Activated CD4-positive, alpha-beta memory T cell treated with anti-CD3 and anti-CD28 coated beads for 36 hours (primary cell): ENCODE measurements at places on chromosomes 13 and 19. TPM values are rescaled to one million over a fixed set of nuclear protein-coding genes. Genes with fewer than 3 reads are reported as not detected.

GRCh38 chr19:42131149-42132029 is 857 bp downstream of the POU2F2 start:
- DNase-seq = no peak

DNA sequence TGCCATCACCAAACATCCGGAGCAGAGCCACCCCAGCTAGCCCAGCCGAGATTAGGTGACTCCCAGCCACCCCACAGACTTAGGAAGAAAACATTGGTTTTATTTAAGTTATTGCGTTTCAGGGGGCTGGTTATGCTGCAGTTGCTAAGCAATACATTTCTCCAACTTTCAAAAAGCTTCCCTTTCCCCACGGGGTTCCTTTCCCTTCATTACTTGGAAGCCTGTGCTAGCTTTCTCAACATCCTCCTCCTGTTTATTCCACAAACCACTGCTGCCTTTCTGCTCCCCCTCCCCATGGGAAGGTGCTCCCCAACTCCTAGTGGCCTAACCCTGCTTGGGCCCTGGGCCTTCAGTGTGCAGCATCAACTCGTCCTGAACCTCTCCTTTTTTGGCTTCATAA is 52.6 kb downstream of the CDADC1 start:
- no peak for DNase-seq

DNA sequence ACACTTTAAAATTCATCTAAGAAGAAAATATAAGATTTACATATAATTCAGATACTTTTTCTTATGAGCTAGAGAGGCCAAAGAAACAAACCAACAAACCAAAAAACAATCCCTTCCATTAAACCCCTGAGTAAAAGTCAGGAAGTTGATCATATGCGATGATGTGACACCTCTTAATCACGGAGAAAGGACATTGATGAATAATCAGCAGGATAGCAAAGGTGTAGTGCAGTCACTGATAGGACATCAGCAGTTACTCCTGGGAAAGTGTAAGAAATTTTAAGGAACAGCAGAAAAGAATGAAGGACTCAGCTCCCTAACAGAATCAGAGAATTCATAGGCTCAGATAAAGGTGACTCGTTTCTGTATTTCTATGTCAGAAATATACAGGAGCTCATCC is 202.4 kb upstream of the EDNRB start:
- DNase-seq = no peak

DNA sequence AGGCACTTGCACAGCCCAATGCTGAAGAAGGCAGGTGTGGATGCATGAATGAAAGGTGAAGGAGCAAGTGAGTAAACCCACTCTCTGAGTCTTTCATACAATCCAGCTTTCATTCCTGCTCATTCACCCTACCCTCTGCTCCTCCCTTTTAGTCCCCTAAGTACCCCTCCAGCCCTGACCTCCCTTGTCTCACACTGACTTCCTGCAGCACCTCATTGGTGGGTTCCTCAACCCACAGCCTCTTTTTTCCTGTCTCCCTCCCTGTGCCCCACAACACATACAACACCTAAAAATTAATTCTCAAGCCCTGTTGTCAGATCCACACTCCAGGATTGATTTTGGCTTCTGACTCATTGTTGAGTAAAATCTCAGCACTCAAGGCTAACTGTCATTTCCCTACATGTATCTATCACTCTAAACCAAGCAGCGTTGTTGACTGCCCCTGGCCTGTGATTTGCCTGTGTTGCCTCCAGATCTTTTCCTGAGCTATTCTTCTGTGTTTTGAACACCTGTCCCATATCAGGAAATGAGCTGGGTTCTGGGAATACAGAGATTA is 177.3 kb upstream of the SERP2 start:
- DNase-seq = peak; percentile 31

DNA sequence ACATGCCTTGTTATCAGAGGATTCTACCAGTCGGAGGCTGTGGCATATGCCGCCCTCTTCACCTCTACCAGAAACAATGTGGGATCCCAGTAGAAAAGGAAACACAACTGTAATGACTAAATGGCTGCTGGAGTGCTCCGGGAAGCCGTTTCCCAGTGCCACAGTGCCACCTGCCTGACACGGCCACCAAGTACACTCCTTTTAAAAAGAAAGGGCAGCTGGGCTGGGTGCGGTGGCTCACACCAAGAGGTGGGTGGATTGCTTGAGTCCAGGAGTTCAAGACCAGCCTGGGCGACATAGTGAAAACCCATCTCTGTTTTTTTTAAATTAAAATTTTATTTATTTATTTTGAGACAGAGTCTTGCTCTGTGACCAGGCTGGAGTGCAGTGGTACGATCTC is 67.3 kb downstream of the TRPM4 start:
- peak; percentile 67 for DNase-seq

DNA sequence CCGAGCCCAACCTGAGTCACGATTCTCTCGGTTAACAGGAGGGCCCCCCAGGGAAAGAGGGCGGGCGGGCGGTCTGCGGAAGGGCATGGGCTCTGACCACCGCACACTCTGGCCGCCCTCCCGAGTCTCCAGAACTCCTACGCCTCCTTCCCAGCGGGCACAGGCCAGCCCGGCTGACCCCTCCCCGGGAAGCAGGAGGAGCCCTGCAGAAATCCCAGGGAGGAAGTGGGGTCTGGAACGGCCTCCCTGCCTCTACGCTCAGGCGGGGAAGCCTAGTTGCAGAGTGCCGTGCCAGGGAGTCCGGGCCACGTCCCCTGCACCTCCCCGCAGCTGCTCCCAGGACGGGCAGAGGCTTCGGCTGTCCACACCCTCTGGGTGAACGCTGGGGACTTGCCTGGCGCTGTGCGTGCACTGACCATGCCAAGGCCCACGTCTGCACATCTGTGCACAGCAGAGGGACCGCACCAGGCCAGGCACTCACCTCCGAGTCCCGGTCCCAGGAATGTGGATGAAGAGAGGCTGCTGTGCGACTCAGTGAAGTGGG is 20.8 kb downstream of the TCF3 start:
- no peak for DNase-seq

- DNase-seq = no peak
Observed at GRCh38 chr13:71771144-71771543, 95.9 kb downstream of the DACH1 start.

Gene MYBPC2
- 0.94 TPM for total RNA-seq

- no peak for DNase-seq
Observed at GRCh38 chr13:107079423-107080049, 511.6 kb upstream of the ARGLU1 start.

Gene ZNF571
- 2.7 TPM for total RNA-seq

- no peak for DNase-seq
Observed at GRCh38 chr13:35995136-35995535, 136.0 kb downstream of the DCLK1 start.

GRCh38 chr19:38319421-38320258 is at the start of gene KCNK6:
Gene KCNK6 (plus strand): TSS chr19:38319845. CDS start chr19:38319951, 106 bp downstream.
- peak; percentile 64 for DNase-seq

Gene APOE
- total RNA-seq = 0.44 TPM

DNA sequence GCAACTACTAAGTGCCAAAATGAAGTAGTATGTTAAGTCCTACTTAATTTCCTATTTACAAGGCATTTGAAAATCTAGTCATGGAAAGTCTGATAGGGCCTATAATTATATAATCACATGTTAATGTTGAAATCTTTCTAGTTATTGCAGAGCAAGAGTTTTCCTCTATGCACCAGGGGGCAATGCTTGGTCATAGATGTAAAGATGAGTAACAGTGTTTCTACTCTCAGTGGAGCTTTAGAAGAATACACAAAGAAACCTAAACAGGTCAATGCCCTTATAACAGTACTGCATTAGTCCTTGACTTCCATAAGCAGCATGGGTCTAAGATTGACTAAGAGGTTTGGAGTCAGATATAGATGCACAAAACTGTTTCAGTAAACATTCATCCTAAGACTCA is 218.7 kb downstream of the KCTD12 start:
- no peak for DNase-seq

DNA sequence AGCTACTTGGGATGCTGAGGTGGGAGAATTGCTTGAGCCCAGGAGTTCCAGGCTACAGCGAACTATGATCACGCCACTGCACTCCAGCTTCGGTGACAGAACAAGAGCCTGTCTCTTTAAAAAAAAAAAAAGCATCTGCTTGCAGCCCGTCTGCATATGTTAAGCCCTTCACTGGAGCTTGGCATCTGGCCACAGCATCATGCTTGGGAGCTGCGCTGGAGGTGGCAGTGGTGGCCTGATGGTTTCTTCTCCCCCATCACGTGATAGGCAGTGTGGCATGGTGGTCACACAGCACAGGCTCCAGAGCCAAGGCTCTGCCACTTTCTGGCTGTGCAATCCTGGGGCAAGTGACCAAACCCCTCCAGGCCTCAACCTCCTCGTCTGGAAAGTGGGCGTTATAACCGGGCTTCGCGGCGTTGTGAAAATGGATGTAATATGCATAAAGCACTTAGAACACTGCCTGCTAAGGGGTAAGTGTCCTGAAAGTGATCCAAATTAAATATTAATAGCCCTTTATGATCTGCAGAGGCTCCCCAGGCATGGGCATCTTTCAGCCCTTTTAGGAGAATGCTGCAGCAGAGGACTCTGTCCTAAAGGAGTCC is 24.4 kb downstream of the MARK4 start:
- DNase-seq = no peak

DNA sequence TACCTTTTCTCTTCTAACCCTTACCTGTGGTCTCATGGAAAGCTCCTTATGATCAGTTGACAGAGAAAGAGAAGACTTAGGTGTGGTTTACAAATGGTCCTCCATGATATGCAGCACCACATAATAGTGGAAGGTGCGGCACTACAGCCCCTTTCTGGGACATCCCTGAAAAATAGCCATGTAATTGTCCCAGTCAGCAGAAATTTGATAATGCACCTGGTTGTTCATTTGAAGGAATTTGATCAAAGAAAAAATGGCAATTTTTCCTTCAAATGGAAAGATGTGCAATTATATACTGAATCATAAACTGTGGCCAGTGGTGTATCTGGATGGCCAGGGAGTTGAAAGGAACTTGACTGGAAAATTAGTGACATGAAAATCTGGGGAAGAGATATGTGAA is 293.6 kb upstream of the PCDH20 start:
- no peak for DNase-seq

Gene S1PR5
- total RNA-seq = 0.40 TPM

Gene BORA
- 18.4 TPM for total RNA-seq

- no peak for DNase-seq
Observed at GRCh38 chr13:98535501-98536354, 41.2 kb downstream of the STK24 start.

Gene KLK14
- 0.76 TPM for total RNA-seq

DNA sequence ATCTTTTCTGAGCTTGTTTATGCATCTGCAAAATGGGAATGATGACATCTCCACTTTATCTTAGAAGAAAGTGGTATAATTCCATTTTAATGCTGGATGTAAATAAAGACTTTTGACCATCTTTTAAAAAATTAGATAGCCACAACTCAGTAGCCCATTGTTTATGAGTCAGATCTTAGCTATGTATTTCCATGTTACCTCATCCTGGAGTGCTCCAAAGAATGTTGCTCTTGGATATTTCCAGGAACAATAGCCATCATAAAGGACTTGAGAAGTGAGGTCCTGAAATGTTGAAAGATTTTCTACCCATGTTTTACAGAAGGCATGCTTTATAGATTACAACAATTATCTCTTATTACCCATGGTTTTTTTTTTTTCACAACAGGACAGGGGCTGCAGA is 229.3 kb upstream of the EDNRB start:
- DNase-seq = no peak

DNA sequence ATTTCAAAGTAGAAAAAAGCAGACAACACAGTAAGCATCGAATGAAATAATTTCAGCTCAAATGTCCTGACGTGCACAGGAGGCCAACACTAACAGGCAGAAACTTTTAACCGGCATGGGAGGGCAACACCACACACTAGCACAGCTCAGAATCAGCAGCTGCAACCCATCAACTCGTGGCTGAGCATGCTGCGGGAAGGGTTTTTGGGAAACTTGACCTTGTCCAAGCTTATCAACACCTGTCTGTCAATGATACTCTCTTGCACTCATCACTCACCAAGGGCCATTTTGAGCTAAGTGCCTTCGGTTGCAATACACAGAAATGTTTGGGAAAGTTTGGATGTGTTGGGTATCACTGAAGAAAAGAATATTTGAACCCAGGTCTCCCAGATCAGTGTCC is 483.7 kb downstream of the TSHZ3 start:
- no peak for DNase-seq

Gene SYCN
- total RNA-seq = not detected

Gene PGLYRP1
- not detected for total RNA-seq

- DNase-seq = peak; percentile 74
Observed at GRCh38 chr19:41641879-41642485, 15.1 kb upstream of the CEACAM4 start.

Gene LSM14A
- total RNA-seq = 90.0 TPM

DNA sequence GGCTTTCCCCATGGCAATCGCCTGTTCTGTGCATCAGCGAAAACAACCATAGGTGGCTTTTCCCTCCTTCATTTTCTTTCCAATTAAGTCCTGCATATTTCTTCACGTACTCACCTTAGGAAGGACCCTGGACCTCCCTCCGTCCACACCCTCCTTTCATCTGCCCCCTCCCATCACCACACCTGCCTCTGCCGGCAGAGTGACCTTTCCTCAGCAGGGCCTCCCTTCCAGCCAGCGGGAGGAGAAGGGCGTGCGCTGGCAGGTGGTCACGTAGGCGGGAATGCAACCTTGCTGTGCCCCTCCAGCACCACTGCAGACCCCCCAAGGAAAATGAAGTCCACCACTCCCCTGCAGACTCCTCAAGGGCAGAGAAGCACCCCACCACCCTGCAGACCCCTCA is 61.1 kb downstream of the GSX1 start:
- no peak for DNase-seq

Gene NLRP5
- total RNA-seq = not detected

DNA sequence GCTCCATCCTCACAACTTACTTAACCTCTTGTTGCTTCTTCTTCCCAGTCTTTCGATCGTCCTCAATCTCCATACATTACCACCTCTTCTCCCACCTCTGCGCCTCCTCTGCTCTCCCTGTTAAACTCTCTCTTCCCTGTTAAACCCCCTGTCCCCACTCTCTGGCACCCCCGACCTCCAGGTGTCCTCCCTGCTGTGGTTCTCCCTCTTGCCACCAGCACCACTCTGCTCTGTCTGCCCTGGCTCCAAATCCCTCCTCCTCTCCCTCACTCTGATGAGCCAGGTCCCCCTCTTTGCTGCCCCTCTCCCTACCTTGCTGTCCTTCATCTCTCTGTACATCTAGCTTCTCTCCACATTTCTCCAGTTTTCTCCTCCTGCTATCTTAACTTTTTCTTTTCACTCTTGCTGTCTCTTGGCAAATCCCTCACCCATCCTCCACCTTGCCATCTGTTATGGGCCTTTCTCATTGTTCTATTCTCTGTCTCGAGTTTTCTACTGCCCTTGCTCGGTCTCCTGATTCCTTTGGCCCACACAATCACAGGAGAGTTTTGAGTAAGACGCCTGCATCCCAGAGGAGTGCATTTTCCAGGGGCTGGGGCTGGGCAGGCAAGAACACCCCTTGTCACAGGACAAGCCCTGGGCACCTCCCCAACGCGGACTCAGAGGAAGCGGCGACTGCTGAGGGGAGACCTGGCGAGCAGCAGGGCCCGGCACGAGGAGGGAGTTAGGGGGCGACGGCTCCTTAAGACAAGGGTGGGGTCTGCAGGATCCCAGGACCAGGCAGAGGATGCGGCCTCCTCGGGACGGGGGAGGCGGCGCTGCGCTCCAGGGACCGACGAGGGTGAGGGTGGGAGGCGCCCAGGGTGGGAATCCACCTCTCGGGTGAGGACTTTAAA is 21.4 kb upstream of the ERVV-1 start:
- peak; percentile 11 for DNase-seq
